ENCODE measurements at places on chromosomes 6 and 20.
A peak's percentile ranks its signal among the peaks of the same experiment; 100 is the strongest.

DNA sequence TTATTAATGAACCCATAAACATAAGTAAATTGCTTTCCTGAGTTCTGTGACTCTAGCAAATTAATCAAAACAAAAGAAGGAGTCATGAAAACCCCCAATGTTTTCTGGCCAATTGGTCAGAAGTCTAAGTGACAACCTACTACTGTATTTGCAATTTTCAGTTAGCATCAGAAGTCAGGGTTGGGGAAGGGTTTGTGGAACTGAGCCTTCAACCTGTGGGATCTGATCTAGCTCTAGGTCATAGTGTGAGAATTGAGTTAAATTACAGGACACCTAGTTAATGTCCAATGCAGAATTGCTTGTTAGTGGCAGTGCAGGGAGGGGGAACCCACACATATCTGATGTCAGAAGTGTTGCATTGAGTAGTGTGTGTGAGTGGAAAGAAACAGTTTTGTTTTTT lies 142.4 kb downstream of the ISM1 start:
- DNase-seq = no peak

DNA sequence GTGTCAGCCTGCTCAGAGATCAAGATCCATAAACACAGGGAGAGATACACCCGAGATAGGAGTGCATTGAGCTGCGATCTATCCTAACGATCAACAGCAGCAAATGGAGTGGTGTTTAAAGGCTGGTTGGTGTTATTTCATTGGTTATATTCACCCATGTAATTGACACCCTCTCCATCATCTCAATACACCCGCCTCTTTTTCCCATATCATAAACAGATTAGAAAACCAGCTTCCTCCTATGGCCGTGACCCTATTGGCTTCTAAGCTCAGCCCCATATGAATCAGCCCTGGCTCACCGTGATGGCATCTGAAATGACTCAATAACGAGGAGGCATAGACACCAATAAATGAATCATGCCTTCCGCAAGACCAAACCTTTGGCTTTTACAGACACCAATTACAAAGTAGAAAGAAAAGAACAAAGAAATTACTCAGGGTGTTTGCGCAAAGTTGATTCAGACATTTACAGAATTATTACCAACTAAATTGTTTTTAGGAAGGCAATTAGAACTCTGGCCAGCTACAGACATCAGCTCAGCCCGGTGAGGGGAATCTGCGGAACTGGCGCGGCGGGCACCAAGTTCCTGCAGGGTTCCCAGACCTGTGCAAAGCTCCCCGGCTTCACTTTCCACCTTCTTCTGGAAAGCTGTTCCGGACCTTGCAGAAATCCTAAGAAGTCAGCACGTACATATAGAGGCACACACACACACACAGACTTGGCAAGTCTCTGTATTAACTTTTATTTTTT lies 11.5 kb downstream of the PMEPA1 start:
- no peak for DNase-seq

GRCh38 chr6:45462190-45463134 lies 84.7 kb upstream of the SUPT3H start:
- no peak for DNase-seq

- no peak for DNase-seq
These were observed 1.3 kb downstream of the BTBD3 start for GRCh38 chr20:11918981-11919380.

DNA sequence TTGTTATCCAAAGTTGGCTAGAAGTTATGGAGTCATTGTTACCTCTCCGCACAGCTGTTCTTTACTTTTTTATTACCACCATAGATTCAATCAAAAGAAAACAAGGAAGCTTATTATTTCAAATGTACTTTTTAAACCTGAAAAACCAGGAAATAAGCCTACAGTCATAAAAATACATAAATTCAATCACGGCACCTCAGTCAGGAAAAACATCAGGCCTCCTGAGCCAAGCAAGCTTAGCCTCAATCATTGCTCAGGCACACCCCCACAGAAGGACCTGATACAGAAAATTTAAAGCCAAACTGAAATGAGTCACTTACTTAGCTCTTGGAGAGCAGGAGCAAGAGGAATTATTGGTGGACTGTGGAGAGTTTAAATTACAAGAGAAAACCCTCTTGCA lies 44.3 kb downstream of the MARCKS start:
- no peak for DNase-seq

- DNase-seq = no peak
These were observed 185.1 kb downstream of the CLIC5 start for GRCh38 chr6:45830441-45831139.

DNA sequence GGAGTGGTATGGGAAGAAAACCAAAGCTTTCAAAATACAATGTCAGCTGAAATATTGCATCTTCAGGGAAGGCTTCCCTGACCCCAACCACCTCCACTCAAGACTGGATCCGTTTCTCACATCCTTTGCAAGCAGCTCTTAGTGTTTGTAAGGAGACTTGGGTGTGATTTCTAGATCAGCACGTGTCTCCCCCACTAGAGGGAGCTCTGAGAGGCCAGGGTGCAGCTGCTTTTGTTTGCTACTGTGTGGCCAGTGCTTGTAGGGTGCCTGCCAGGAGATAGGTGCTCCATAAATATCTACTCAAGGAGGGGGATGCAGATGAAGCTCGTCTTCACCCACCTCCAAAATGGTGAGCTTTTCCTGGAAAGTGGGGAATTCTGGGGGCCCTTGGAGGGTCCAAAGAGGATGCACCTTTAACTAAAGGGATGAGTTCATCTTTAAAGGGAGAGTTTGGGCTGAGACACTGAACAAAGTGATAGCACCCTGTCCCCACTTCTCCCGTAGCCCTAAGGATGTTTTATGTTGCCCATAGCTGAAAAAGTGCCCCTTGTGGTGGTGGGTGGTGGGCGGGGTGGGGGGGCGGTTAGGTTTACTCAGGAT lies 52.6 kb upstream of the MAFB start:
- peak; percentile 67 for DNase-seq

GRCh38 chr6:125526007-125526720 lies 223.3 kb upstream of the HEY2 start:
- DNase-seq = no peak

GRCh38 chr6:147184379-147184778 lies 19.8 kb upstream of the STXBP5 start:
- no peak for DNase-seq

- DNase-seq = no peak
These were observed 115.5 kb downstream of the IRF4 start for GRCh38 chr6:506920-507622.

DNA sequence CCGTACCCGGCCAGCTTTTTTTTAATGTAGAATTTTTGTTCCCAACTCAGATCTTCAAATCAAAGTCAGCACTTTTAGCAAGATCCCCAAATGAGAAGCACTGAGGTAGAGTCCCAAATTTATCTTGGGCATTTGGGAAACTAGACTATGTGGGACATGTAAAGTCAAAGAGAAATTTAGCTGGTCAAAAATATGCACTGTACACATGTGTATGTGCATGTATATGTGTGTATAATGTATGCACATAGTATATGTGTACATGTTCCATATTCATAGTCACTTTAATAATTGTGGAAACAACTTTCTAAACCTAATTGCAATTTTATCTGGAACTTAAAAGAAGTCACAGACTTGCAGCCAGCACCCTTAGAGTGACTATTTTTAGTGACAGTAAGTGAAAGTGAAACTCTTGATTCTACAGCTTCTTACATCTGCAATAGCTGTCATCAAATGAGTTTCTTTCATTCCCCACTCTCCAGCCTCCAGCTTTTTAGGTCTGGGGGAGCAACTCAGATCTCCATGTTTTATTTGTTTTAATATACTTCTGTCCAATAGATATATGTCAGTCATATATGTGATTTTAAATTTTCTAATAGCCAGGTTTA lies 53.6 kb downstream of the CDC40 start:
- DNase-seq = no peak

DNA sequence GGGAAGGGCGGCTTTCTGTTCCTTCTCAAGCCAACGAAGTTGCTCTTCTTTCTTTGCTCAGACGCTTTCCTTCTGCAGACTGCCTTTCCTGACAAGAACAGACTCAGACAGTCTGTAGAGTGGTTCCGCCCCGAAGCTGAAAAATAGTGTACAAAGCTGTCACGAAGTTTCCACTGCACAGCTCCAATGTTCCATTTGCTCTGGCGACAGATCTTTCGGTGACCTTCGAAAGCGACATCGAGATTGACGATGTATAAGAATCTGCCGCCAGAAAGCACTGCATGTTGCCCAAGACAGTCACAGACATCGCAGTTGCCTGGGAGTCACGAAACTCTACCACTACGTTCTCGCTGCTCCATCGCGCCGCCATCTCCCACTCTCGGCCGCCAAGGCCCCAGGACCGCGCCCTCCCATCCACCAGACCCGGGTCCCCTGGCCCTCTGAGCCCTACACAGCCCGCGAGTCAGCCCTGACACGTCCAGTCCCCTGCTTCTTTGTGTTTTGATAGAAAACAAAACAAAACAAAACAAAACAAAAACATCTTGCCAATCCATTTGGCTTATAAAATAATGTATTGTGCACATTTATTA lies 42.1 kb upstream of the ZNF184 start:
- no peak for DNase-seq

DNA sequence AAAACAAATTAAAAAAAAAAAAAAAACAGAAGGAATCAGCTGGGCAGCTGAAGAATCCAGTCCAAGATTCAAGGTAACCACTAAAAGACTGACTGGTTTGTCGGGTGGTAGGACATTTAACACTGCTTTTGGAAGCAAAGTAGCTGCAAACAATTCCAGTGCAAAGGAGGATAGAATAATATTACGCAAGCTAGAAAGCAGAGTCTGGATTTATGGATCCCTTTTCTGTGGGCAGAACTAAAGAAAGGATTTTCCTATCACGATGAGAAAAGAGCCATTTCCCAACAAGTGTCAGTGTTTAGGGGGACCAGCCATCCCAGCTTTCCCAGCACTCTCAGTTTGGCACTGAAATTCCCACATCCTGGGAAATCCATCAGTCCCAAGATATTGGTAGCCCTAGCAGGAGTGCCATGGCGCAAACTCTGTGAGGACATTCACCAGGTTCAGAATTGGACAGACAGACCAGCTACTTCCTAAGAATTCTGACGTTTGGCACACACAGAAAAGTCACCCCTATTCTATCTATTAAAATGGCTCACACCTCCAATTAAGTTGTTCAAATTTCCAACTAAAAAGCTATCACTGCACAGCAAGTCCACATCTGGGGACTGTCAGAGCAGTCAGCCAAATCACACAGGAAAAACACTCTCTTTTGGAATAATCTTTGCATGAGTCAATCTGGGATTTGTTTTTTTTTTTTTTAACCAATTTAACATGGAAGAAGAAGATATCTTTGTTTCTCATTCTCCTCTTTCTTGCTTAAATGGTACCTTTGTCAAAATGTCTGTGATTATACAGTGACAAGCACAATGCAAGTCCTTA lies 356.8 kb upstream of the ARID1B start:
- no peak for DNase-seq

DNA sequence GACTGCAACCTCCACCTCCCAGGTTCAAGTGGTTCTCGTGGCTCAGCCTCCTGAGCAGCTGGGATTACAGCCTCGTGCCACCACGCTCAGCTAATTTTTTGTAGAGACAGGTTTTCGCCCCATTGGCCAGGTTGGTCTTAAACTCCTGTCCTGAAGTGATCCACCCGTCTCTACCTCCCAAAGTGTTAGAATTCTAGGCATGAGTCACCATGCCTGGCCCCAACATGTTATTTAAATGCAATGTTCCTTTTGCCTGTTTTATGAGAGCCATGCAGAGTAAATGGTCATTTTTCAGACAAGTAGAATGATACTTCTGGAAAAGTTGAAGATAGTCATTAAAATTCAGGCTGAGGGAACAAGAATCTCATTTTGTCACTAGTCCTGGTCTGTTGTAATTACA lies 43.8 kb upstream of the RPS6KA2 start:
- no peak for DNase-seq

DNA sequence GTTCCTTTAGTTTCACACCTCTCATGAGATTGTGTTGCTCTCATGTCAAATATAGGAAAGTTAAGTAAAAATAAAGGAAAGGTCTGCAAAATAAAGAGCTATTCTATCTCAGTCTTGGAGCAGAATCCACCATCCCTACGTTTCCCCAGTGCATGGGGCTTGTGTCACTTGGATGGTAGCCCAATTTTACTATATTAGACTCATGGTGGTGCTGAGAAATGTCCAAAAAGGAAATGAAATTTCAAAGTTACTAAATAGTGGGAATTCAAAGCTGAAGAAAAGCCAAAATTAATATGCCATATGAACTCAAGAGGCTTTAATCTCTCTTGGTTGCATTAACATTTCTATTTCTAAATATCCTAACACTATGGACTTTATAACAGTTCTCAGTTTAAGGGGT lies 1283.3 kb upstream of the GJE1 start:
- no peak for DNase-seq

DNA sequence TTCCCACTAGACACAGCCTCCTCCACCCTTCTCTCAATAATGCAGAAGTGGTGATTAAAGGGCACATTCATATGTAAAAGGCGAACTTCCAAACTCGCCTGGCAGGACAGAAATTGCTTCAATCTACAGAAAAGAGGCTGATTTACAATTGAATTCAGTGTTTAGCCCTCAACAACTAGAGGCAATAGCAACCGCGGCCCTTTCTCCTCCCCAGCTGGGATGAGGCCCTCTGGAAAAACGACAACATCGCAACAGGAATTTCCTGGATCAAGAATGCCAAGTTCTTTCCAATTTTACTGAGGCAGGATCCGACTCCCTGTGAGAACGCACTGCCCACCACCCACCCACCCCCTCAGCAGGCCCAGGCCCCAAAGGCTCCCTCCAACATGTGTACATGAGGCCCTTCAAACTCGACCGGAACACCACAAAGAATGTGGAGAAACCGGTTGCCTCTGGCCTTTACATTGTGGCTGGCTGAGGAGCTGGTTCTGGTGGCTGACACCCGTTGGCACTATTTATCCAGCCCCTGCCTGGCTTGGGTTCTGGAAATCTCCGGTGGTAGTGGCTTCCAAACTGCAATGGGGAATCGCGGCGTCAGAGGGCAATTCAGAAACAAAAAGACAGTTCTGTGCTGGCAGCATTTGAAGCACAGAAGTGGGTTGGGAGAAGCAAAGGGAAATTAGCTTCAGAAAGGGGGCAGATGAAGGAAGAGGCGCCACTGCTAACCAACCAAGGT lies 36.8 kb downstream of the ZMYND8 start:
- DNase-seq = no peak

DNA sequence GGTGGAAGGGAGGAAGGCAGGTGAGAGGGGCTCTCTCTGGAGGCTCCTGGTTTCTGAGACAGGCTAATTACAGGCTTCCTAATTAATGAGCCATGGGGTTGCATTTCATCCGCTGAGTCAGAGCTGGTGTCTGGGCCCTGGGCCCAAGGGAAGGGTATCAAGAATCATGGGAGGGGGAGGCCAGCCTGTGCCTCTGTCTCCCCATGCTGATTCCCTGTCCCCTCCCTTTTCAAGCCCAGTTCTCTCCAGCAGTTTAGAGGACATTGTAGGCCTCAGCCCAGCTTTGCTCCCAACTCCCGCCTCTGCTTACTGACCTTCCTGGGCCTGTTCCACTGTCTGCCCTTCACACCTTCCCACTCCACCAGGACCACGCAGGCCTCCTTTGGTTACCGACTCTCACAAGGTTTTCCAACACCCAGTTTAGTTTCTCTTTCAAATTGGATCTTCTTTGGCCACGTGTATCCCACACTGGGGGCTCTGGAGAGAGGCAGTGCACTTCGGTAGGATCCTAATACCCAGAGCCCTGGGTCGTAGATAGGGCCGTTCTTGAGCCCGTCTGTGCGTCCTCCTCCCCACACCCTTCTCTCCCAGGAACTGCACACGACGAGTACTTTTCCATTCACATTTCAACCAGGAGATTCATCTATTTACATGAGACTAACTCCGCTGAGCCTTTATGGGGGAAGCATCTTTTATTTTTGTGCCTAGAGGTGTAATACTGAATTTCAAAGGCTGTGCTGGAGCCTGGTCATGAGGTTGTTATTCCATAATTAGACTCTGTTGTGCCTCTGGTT lies 18.2 kb upstream of the AVP start:
- DNase-seq = no peak

GRCh38 chr6:126905917-126906316 lies 212.6 kb upstream of the RSPO3 start:
- DNase-seq = peak; percentile 40
